ENCODE measurements at places on chromosomes 6 and 20. TPM values are rescaled to one million over a fixed set of nuclear protein-coding genes. Genes with fewer than 3 reads are reported as not detected.

- no peaks in the 10 kb centered on the region for H3K27me3 ChIP-seq
- no peak overlapping the region for H3K4me3 ChIP-seq
These were observed 303.9 kb upstream of the DEFB112 start for GRCh38 chr6:50353603-50354002.

DNA sequence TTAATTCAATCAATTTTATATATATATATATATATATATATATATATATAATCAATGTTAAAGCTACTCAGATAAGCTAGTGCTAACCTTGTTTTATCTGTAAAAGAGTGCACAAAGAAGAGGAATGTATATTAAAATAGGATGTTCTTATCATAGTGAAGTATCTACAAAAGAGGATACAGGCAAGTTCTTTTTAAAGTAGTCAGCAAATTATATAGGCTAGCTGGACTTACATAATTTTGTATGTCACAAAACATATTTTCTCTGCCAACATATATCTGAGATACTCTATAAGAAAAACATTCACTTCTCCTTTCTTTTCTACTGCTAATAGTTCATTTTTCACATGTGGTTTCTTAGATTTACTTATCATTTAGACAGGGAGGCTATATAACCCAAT lies 39.9 kb downstream of the KHDRBS2 start:
- no peak for DNase-seq
- no peaks in the 10 kb centered on the region for H3K36me3 ChIP-seq
- H3K27ac ChIP-seq: no peak overlapping the region

DNA sequence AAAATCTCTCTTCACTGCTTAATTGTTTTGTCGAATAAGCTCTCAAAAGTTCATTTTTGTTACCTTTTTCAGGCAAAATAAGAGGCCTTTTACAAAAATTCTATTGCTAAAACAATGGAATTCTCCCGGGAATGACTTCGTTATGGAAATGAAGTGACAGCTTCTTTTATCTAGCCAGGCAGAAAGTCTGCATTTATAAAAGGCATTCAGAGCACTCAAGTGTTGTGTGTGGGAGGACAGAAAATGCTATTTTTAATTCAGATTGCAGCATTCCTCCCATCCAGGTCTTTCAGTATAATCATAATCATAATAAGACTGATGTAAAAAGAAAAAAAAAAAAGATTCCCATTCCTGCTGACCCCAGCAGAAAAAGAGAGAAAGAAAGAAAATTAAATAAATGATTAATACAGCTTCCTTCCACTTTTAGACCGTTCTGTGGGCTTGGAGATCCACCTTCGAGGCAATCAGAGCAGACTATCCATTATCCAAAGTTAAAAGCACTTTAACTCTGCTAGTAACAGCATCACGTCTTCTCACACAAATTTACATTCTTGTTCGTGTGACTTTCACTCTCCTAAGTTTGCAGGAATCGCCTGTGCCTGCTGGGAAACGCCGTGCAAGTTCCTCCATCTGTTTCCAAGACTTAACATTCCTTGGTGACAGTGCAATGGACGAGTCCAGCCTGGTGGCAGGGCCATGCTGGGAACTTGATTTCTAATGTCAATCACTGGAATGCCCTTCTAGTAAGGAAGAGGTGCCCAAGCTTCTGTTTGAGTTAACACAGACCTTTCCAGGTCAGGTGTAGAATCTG lies 258.8 kb downstream of the GMPR start:
- no peaks in the 10 kb centered on the region for H3K36me3 ChIP-seq
- H3K4me3 ChIP-seq: no peak overlapping the region

CDH26 gene
- 0.34 TPM for total RNA-seq

ZNF831 gene
- total RNA-seq: 0.15 TPM

TDP2 gene
- 30.2 TPM for total RNA-seq

All from HCT116 (cell line).